Endodermal cell (in vitro differentiated cells): ENCODE measurements at places on chromosomes 5 and 9. TPM values are rescaled to one million over a fixed set of nuclear protein-coding genes. Genes with fewer than 3 reads are reported as not detected.

DNA sequence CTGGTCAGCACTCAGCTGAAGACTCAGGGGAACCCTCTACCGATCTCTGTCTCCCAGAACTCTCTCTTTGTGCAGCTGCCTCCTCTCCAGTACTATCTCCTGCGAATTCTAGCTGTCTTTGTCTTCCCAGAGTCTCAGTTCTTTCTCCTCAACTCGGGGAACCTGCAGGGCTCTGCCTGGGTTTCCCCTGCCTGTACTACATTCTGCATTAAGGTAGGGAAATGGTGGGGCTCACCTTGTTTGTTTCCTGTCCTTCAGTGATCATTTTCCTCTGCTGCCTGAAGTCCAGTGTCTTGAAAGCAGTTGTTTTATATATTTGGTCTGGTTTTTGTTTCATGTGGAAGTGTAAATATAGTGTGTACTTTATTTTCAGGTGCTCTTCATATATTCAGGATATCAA lies 43.1 kb upstream of the IGFBPL1 start:
- H3K27me3 ChIP-seq, result no peaks in the 10 kb centered on the region
- no peak overlapping the region for H3K4me3 ChIP-seq
- H3K27ac ChIP-seq, result no peak overlapping the region

DNA sequence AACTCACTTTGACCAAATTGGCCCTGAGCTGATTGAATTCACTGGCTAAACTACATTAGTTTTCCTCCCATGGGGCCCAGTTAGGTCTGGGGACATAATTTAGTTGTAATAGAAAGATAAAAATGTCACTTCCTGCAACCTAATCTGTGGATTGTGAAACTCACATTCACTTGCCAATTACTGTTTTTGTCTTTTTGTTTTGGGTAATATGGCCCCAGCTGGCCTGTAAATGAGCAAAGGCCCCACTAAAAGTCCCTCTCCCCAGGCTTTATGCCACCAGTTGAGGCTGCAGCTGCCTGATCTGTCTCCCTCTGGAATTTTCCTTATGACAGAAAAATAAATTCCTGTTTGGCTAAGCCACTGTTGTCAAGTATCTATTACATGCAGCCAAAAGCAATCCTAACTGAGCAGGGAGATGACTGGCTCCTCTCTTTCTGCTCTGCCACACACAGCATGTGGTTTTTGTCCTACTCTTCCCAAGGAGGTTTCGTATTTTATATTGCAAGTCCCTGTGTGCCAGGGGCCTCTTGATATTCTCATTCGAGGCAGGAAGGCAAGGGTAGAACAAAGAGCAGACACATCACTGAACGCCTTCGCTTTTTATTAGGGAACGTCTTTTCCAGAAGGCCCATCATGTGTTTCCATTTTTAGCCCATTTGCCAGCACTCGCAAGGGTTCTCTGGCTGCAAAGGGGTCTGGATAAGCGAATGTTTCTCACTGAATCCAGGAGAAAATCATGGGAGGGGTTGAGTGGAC lies 24.1 kb upstream of the SLC25A48 start:
- peak; percentile 23 for DNase-seq
- H3K4me1 ChIP-seq, result no peaks in the 10 kb centered on the region
- H3K4me3 ChIP-seq, result no peak overlapping the region
- no peak overlapping the region for H3K27ac ChIP-seq
- H3K27me3 ChIP-seq, result no peaks in the 10 kb centered on the region

DNA sequence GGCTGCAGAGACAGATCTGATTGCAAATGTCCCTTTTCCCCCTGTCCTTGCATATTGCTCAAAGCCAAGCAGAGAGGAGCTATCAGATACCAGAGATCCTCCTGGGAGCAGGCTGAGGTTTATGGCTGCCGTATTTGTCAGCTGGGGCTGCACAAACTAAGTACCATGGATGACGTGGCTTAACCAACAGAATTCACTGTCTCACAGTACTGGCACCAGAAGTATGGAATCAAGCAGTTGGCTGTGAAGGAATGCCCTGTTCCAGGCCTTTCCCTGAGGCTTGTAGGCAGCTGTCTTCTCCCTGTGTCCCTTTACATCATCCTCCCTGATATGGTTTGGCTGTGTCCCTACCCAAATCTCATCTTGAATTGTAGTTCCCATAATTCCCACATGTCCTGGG lies 2.6 kb downstream of the CFAP90 start:
- H3K36me3 ChIP-seq, result no peaks in the 10 kb centered on the region
- no peaks in the 10 kb centered on the region for H3K4me1 ChIP-seq
- peaks cover 42% of the 10 kb centered on the region for H3K27me3 ChIP-seq
- DNase-seq, result no peak
- no peak overlapping the region for H3K4me3 ChIP-seq

DNA sequence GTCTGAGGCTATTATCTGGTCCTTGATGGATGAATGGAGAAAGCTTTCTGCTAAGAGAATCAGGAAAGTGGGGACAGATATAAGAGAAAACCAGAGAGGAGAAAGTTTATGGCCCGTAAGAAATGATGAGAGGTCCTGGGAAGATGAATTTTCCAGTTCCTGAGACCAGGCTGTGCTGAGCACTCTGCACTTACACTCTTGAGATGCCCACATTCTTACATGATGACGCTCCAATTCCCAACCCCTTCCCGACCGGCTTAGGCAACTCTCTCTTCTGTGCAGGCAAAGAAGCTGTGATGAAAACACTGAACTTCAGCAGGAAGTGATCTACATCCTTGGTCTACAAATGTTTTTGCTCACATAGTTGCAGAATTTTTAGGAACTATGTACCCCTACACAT lies 417.0 kb downstream of the ARHGEF28 start:
- H3K4me1 ChIP-seq, result no peaks in the 10 kb centered on the region
- H3K4me3 ChIP-seq, result no peak overlapping the region

DNA sequence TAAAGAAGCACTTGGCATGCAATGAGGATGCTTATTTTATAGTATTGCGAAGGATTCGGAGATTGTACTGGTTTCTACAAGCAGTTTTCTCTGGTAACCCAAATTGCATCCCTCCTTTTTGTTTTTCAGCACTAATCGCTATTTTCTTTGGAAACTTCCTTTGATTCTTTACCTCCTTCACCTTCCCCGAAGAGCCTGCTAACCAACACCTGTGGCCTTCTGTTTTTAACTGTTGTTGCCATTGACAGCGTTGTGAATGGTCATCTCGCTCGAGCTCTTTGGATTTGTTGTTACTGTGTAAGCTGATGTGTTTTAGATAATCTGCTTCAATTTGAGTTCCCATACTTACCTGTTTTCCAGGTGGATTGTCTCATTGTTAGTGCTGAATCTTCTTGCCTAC lies 1.1 kb downstream of the CNOT6 start:
- no peaks in the 10 kb centered on the region for H3K27me3 ChIP-seq
- no peak for DNase-seq
- no peaks in the 10 kb centered on the region for H3K4me1 ChIP-seq
- H3K27ac ChIP-seq, result peak overlapping the region; percentile 98

DNA sequence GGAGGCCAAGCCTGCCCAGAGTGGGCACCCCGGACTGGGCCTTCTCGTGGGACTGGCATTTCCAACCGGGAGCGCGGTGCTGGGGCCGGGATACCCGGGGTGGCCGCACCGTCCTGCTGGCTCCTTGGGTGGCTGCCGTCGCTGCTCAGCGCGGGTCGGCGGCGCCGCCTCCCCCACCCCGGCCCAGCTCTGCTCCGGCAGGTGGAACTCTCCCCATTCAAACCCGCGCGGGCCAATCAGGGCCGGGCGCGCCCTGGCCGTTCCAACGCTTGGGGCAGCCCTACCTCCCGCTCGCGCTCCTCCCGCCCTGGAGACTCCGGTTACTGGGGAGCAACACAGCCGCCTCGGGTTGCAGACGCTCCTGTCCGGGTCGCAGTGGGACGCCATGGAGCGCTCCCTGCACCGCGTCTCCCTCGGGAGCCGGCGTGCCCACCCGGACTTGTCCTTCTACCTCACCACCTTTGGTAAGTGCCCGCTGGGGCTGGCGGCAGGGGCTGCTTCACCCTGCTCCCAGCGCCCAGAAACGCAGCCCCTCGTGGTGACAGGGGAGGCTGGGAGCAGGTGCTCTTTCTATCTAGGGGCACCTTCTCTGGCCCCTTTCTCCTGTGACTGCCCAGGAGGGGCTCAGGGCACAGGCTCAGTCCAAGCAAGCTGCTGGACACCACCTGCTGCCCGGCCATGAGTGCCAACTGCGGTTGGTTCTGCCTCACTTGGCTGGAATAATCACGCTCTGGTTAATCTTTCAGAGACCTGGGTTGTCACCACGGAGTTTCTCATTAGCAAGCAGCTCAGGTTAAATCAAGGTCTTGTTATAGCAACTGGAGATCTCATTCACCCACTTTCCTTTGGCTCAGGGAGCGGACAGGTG lies at the start of gene RGS3:
Gene RGS3, plus strand, starts transcription at position 310 of the 868 bp plus-strand sequence. Its CDS starts 76 bp downstream, at position 386.
- H3K27me3 ChIP-seq, result peaks cover 39% of the 10 kb centered on the region
- H3K36me3 ChIP-seq, result no peaks in the 10 kb centered on the region
- peaks cover 4% of the 10 kb centered on the region for H3K4me1 ChIP-seq
- no peak within 1 kb of the TSS for H3K27ac ChIP-seq
- H3K4me3 ChIP-seq, result peak within 1 kb of the TSS; percentile 76
- peak; percentile 94 for DNase-seq

- no peak for DNase-seq
- peaks cover 9% of the 10 kb centered on the region for H3K36me3 ChIP-seq
- no peak overlapping the region for H3K27ac ChIP-seq
- no peaks in the 10 kb centered on the region for H3K27me3 ChIP-seq
- H3K4me3 ChIP-seq, result no peak overlapping the region
Measured at GRCh38 chr5:167886196-167886595, 405.2 kb upstream of the WWC1 start.

- DNase-seq, result peak; percentile 82
- H3K36me3 ChIP-seq, result no peaks in the 10 kb centered on the region
- H3K27ac ChIP-seq, result peak overlapping the region; percentile 12
- no peak overlapping the region for H3K4me3 ChIP-seq
Measured at GRCh38 chr5:150637245-150638052, 3.0 kb upstream of the SYNPO start.

CDK5RAP2 gene
- 60.2 and 68.2 TPM in 2 replicates for total RNA-seq
